ENCODE measurements at places on chromosomes 3 and 15. TPM values are rescaled to one million over a fixed set of nuclear protein-coding genes. Genes with fewer than 3 reads are reported as not detected.

TRNT1 gene
- 37.3 TPM for total RNA-seq

XCR1 gene
- not detected for total RNA-seq

GNB4 gene
- 42.0 TPM for total RNA-seq

NDUFB5 gene
- 133 TPM for total RNA-seq

DNA sequence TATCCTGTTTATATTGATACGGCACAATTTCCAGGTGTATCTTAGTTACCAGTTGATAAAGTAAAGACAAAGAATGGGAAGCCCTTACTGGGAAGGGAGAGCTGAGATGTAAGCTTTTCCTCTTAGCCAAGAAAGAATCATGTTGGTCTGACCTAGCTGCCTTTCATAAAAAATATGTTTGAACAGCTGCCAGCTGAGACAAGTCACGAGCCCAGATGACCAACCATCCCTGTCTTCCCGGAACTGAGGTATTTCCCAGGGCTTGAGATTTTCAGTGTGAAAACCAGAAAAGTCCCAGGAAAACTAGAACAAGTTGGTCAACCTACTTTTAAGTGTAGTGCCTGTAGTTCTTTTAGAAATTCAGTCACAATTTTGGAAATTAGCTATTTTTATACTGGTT lies 3.6 kb upstream of the MYH15 start:
- DNase-seq = peak; percentile 33

Data from renal cortical epithelial cell (primary cell).